ENCODE measurements at places on chromosomes 5 and 9. TPM values are rescaled to one million over a fixed set of nuclear protein-coding genes. Genes with fewer than 3 reads are reported as not detected.

DNA sequence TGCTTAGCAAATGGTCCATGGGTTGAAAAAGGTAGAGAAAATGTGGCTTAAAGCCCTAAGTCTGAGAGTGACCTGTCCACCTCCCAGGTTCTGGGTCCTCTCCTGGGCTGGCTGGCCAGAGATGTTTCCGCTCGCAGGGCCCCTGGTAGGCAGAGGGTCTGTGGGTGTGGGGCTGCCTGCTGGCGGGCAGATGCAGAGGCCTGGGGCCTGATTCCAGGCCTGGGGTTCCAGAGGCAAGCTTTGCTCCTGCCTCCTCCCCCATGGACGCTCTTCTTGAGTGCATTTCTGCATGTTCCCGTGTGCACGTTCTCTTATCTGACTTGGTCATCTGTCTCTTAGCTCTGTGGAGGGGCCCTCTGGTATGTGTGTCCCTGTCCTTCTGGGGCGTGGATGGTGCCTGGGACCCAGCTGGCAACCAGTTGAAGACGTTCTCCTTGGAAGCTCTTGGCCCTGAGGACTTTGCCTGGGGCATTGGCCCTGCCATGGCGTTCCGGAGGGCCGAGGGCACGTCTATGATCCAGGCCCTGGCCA is 3.8 kb downstream of the MIGA2 start:
- DNase-seq = no peak

DNA sequence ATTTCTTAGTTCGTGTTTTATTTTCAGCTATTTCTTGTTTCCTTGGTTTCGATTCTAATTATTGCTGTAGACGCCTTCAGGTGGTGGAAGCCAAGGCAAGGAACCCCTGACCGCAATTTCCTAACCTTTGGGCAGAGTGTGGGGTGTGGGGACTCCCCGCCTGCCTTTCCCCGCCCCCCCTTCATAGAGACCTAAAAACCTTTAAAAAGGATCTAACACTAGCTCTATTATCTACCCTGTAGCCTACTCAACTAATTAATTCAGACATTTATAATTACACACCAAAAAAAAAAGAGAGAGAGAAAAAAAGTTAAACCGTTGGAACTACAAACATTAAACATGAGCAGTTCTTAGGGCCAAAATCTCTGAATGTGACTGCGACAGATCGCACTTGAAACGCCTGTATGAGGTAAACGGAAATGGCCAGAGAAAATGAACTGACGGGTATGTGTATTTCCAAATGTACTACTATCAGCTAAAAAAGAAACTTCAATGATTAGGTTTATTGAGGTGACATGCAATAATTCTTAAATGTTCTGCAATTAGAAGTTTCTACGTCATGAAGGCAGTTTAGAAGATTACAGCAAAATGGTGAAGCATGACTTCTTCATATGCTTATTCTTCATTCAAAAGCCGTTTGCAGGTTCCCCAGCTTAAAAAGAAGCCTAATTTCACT is 19.0 kb upstream of the FER start:
- no peak for DNase-seq

DNA sequence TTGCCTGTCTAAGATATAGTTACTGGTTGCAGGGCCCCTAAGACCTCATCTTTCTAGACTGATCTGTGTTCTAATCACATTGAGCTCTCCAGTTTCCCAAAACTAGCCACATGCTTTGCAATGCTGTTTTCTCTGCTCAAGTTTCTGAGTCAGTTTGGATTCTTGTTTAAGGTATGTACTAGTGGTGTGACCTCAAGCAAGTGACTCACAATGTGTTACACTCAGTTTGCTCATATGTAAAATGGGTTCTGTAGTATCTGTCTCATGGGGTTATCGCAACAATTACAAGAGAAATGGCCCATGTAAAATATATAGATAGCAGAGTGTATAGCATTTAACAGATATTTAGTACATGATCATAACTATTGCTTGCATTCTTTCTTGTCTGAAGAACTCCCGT is 153.1 kb upstream of the ELL2 start:
- no peak for DNase-seq

- peak; percentile 63 for DNase-seq
Observed at GRCh38 chr5:31638345-31638744, 586 bp upstream of the PDZD2 start.

Gene PIP5K1B
- total RNA-seq = 2.0 TPM

DNA sequence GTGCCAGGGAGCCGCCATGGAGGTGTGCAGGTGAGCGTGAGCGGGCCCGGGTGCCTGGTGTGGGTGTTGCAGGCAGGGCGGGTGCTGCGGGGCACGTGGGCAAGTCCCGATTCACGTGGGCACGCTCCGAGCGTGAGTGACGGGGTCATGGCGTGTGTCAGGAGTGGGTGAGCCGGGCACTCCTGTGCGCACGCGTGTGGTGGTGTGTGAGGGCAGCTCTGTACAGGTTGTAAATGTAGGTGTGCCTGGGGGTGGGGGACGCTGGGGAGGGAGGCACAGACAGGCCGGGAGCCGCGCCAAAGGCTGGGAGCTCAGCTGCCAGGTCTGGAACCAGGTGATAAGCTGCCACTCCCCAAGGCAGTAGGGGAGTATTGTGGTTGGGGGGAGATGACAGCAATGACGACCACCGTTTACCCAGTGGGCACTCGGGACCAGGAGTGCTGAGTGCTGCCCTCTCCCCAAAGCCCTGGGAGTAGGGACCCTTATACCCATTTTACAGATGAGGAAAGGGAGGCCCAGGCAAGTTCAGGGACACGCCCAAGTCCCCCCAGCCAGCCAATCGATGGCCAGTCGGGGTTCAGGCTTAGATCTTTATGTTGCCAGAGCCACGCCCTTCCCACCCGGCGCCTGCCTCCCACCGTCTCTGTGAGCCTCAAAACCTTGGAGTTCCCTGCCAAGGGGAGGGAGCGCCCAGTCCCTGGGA is 9.6 kb downstream of the NCS1 start:
- DNase-seq = no peak

Gene SNCB
- total RNA-seq = not detected

Gene GRIN3A
- 0.13 TPM for total RNA-seq

DNA sequence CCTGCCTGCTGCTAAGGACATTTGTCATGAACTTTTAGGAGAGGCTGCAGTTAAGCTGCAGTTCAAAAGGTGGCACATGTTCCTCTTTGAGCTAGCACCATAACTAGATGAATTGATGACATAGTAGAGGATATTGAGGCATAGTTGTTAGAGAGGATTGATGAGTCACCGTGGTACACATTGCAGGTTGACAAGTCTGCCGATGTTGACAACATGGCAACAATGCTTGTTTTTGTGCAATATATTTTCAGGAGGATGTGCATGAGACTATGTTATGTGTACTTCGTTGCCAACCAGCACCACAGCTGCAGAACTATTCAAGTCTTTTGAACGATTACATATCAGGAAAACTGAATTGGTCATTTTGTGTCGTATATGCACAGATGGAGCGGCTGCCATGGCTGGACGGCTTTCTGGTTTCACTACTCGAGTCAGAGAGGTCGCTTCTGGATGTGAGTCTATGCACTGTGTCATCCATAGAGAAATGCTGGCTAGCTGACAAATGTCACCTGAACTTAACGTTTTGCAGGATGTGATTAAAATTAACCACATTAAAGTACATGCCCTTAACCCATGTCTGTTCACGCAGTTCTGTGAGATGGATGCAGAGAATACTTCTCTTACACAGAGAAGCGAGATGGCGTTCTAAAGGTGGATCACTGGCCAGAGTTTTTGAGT is 24.2 kb downstream of the ANP32B start:
- no peak for DNase-seq

Gene CARD9
- total RNA-seq = 4.0 TPM

GRCh38 chr5:124745928-124746915 is at the start of gene ZNF608:
Gene ZNF608, minus strand, starts transcription at chr5:124746639. Its CDS starts 1,650 bp downstream, at chr5:124744989.
- DNase-seq = no peak

DNA sequence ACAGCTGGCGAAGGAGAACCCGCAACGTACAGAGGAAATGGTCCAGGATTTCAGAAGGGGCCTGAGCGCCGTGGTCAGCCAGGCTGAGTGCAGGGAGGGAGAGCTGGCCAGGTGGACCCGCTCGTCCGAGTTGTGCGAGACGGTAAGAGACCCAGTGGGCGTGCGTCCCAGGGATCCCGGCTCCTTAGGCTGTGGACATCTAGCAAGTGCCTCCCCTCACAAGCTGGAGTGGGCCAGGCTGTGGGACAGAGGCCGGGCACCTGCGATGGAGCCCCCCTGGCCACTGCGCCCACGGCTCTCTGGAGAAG is 29.5 kb upstream of the LRRC14B start:
- peak; percentile 51 for DNase-seq

Gene CXCL14
- total RNA-seq = 184 TPM

DNA sequence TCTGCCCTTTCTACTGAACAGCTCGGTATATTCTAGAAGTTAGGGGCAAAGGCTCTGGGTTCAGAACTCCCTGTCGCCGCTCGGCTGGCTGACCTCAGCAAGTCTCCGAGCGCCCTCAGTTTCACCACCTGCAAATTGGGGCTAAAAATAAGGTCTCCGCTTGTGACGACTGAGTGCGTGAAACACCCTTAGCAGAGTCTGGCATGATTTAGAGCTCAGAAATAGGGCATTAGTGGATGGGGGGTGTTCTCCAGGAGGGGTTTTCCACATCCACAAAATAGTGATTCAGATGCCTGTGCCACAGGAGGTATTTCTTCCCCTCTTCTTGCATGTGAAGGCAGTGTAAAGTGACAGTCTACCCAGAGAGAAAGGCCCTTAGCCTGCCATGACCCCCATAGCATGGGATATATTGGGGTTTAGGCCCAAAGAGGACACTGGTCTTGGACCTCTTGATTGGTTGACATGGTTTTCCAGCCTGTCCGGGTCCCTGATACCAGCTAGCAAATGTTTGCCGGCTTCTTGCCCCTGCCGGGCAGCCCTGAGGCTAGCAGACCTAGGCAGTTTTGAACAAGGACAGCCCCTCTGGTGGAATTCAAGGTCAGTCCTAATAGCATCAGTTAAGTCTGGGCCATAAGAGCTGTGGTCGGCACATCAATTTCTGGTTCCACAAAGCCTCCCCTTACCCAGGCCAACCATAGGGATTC is 1.4 kb downstream of the ERGIC1 start:
- DNase-seq = no peak

DNA sequence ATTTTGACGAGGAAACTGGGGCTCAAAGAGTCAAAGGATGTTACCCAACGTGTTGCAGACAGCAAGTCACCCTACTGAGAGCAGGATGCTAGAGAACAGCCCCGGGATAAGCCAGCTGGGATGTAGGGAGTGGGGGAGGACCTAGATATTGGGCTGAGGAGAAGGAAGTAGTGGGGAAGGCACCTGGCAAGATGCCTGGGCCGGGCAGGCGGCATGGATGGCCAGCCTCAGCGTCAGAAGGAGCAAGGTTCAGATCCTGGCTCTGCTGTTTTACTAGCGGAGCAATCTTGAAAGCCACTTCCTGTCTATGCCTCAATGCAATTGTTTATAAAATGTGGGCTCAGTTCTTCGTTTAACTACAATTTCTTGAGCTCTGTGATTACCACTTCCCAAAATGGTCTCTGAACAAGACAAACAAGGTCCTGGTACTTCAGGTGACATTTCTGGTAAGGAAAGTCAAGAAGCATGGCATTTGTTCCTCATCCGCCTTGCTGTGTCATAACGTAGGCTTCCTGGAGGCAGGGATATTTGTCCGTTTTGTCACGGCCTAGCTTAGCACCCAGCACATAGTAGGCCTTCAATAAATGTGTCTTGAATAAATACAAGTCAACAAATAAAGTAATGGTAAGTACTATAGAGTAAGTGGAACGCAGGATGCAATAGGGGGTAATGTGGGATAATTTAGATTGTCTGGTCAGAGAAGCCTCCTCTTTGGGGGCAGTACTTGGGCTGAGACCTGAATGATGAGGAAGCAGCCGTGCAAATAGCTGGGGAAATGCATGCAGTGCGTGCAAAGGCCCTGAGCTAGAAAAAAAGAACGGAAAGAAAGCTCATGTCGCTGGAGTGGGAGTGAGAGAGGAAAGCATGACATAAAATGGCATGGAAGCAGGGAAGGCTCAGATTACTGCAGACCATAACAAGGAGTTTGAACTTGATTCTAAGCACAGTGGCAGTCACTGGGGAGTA is 70.5 kb downstream of the SMIM23 start:
- no peak for DNase-seq

- DNase-seq = no peak
Observed at GRCh38 chr5:150609843-150610584, 30.4 kb upstream of the SYNPO start.

- DNase-seq = no peak
Observed at GRCh38 chr5:164708831-164709230, 1203.4 kb downstream of the MAT2B start.

DNA sequence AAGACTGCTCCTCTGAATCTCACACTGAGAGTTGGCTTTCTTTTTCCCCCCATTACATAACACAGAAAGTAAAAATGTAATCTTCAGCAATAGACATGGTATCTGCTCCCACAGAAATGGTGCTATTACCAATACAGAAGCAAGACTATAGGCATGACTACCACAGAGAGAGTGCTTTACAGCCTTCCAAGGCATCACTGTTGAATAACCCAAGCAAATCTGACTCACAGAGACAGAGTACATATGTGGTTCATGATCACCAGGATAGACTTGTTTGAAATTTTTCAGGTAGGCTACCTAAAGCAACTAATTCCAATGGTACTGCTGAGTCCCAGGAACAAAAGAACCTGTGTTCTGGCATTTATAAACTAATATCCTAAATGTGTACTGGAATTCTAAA is 1373.4 kb upstream of the C9orf72 start:
- DNase-seq = no peak

GRCh38 chr9:71819115-71819739 is 50.9 kb upstream of the CEMIP2 start:
- no peak for DNase-seq

All from sciatic nerve (tissue), 2 donors.